ENCODE measurements at places on chromosomes 4 and X. TPM values are rescaled to one million over a fixed set of nuclear protein-coding genes. Genes with fewer than 3 reads are reported as not detected.

- no peak for DNase-seq
These were observed 707.0 kb upstream of the GRID2 start for GRCh38 chr4:91596718-91597117.

GRCh38 chr4:174864031-174864430 lies 35.0 kb upstream of the GLRA3 start:
- DNase-seq, result no peak

DNA sequence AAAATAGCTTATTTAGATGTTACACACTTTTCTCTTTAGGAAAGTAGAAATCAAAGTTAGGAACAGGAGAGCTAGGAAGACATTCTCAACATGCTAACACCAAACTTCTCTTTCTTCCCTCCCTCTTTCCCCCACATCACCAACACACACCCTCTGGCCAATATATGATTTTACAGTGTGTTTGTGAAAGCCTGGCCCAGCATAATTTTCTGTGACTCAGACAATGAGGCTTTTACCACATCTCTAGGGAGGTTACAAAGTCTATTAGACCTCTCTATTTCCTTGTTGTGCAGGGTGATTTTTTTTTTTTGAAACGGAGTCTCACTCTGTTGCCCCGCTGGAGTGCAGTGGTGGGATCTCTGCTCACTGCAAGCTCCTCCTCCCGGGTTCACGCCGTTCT lies 189.9 kb downstream of the AASDH start:
- no peak for DNase-seq

DNA sequence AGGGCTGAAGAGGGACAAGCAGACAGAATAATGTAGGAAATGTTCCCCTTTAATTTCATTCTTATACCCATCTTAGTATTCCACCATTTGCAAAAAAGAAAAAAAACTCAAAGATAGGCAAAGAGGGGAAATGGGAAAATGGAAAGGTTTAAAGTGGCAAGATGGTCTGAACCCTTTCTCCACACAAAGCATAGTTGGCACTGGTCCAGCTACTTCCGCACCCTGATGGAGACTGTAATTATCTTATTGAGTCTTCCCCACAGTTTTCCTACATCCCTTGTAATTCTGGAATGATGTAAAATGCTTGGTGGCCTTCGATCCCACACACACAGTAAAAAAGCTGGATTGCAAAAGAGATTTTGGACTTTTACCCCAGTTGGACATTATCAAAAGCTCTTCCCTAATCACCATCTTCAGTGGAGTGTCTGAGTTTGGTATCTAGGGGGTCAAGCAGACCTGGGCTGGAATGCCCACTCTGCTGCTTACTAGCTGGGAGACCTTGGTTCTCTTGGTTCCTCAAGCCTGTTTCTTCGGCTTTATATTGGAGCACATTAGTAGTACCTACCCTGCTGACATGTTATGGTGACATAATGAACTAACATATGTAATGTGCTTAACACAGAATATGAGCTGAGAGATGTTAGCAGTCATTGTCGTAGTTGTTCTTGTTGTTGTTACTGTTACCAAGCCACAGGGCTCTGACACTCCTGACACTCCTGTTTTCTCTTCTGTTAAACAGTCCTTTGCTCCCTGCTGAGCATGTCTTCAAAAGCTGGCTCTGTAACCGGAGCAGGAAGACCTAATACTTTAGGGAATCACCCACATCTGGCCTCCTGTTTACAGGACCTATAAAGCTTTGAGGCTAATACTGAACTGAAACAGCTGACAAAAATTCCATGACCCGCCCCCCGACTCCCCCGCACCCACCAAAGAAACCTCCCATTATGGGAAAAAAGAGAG lies 4.7 kb downstream of the SRPX2 start:
- no peak for DNase-seq

DNA sequence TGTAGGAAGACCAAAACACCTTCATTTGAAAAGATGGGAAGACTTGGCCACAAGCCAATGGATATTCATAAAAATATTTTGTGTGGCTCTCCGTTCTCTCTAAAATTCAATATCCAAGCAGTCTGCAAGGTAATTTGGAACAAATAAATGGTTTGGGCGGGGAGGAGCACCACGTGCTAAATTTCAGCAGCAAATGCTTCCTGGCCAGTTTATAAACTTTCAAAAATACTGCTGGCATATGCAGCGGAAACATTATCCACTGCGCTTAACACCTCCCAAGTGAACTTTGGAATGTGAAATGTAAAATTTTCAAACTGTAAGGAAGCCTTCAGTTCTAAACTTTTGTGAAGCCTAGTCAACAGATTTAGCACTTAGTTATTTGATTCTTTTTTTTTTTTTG lies 191.0 kb downstream of the NSUN7 start:
- DNase-seq, result no peak

GRCh38 chrX:71181558-71181909 lies 36.9 kb downstream of the NLGN3 start:
- peak; percentile 54 for DNase-seq

GRCh38 chrX:69179380-69179911 lies 14.2 kb upstream of the PJA1 start:
- DNase-seq, result no peak

DNA sequence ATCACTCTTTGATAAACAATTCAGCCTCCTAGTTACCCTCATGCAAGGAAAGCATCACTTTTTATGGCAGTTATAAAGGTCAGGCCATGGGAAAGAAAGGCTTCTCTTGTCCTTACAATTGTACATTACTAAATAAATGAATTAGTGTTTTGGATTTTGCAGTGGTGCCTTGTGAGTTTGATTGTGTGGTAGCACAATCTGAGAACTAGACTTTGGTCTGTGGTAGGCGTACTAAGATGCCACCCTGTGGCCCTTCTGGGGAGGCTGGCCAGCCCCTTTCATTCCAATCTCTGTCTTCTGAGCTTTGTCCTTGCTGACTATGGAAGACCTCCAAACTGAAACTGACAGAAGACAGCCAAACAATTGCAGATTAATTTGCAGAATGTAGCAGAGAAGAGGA lies 14.6 kb upstream of the HNRNPD start:
- DNase-seq, result no peak

DNA sequence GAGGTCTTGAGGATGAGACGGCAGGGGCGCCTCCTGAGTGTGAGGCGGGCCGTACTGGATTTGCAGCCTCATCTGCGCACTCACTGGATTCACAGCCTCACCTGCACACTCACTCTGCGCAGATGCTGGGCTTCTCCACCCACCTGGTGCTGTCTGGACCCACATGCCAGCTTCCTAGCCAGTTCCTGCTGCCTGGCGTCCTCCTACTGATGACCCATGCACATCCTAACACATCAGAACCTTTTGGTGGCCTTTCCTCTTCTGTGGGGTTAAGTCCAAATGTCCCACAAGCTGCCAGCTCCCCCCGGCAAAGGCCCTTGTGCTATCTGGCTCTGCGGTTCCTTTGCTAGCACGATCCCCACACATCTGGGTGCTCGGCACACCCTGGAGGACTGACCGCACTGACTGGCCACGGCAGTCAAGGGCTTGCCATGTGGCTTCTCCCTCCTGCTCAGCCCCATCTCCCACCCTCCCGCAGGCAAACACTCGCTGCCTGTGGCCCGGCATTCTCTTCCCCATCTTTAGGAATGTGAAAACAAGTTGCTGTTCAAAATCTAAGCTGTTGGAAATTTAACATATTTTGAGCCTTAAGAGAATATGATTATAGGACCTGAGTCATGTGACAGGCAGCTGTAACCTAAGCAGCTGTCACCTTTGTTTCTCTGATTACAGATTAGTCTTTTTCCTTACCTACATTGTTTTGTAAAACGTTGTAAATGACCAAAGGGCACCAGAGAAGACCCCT lies 39.4 kb upstream of the AFAP1 start:
- no peak for DNase-seq

The IL2RG gene
- 395 TPM for total RNA-seq

All from activated naive CD8-positive, alpha-beta T cell treated with anti-CD3 and anti-CD28 coated beads, Interleukin-2, amount 10 ng/mL, durations not matched to agents 7 days and 5 days (primary cell).